ENCODE measurements at places on chromosomes 3 and 15. TPM values are rescaled to one million over a fixed set of nuclear protein-coding genes. Genes with fewer than 3 reads are reported as not detected.

The SIDT1 gene
- 0.13 TPM for total RNA-seq

The ZMYND10 gene
- 0.48 TPM for total RNA-seq

The GRM2 gene
- 0.24 TPM for total RNA-seq

The CGNL1 gene
- 0.39 TPM for total RNA-seq

The SERPINI2 gene
- total RNA-seq = not detected

The RETNLB gene
- not detected for total RNA-seq

The PPP2R3A gene
- total RNA-seq = 8.5 TPM

The PPP1R14D gene
- total RNA-seq = not detected

The NBEAL2 gene
- 7.1 TPM for total RNA-seq

The ERICH6 gene
- total RNA-seq = 0.48 TPM

The SKOR1 gene
- total RNA-seq = 0.13 TPM

The MYO5C gene
- total RNA-seq = not detected

The AP3S2 gene
- 40.5 TPM for total RNA-seq

The CHRM5 gene
- total RNA-seq = not detected

The TNFAIP8L3 gene
- total RNA-seq = 12.1 TPM

The C3orf20 gene
- not detected for total RNA-seq

The GNAT1 gene
- not detected for total RNA-seq

The SLC28A2 gene
- total RNA-seq = not detected

The GP9 gene
- not detected for total RNA-seq

The SPTSSB gene
- not detected for total RNA-seq

The DET1 gene
- total RNA-seq = 10.7 TPM

The CFAP100 gene
- not detected for total RNA-seq

The IFRD2 gene
- total RNA-seq = 39.0 TPM

The GXYLT2 gene
- total RNA-seq = 29.0 TPM

The FSTL1 gene
- total RNA-seq = 376 TPM

The KBTBD12 gene
- not detected for total RNA-seq

The ETFA gene
- total RNA-seq = 72.5 TPM

The ROPN1B gene
- total RNA-seq = not detected

The DAZL gene
- not detected for total RNA-seq

The CD200 gene
- 2.2 TPM for total RNA-seq

The LMCD1 gene
- 24.7 TPM for total RNA-seq

The HGD gene
- 0.13 TPM for total RNA-seq

The SERINC4 gene
- not detected for total RNA-seq

The IQCF5 gene
- not detected for total RNA-seq

The ISLR gene
- 64.9 TPM for total RNA-seq

The ACP3 gene
- total RNA-seq = 3.9 TPM

The CYP8B1 gene
- not detected for total RNA-seq

The ZDHHC23 gene
- total RNA-seq = 0.39 TPM

The FBXO40 gene
- not detected for total RNA-seq

The SH2D7 gene
- not detected for total RNA-seq

The STAC gene
- 0.08 TPM for total RNA-seq

The CRYBG3 gene
- 46.9 TPM for total RNA-seq

The NAALADL2 gene
- total RNA-seq = 2.4 TPM

The TPRA1 gene
- 36.3 TPM for total RNA-seq

The ROBO2 gene
- total RNA-seq = 9.6 TPM

The EPHB1 gene
- 0.65 TPM for total RNA-seq

The RARRES1 gene
- 88.2 TPM for total RNA-seq

The MKRN2OS gene
- not detected for total RNA-seq

The CCR8 gene
- total RNA-seq = not detected

The CEP19 gene
- total RNA-seq = 3.4 TPM

The GREM1 gene
- 96.8 TPM for total RNA-seq

All from epithelial cell of alveolus of lung (primary cell).